ENCODE measurements at places on chromosomes 7 and 10.
A peak's percentile ranks its signal among the peaks of the same experiment; 100 is the strongest.

DNA sequence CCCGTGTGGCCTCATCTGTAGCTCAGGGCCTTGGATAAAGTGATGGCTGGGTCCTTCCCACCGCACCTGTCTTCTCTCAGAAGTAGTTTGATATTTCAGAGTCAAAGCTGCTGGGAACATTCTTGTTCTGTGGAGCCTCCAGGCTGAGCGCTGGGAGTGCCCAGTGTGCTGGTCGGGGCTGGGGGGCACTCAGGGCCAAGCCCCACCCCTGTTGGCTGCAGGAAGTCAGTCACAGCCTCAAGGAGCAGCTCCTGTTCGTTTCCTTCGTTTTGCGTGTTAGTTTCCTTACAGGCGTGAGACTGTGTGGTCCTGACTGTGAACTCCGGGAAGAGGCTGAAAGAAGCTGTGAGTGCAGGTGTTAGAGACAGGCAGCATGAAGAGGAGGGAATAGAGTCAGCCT lies 33.2 kb downstream of the POR start:
- DNase-seq = no peak

GRCh38 chr7:18572154-18572553 lies 76.6 kb downstream of the HDAC9 start:
- no peak for DNase-seq

DNA sequence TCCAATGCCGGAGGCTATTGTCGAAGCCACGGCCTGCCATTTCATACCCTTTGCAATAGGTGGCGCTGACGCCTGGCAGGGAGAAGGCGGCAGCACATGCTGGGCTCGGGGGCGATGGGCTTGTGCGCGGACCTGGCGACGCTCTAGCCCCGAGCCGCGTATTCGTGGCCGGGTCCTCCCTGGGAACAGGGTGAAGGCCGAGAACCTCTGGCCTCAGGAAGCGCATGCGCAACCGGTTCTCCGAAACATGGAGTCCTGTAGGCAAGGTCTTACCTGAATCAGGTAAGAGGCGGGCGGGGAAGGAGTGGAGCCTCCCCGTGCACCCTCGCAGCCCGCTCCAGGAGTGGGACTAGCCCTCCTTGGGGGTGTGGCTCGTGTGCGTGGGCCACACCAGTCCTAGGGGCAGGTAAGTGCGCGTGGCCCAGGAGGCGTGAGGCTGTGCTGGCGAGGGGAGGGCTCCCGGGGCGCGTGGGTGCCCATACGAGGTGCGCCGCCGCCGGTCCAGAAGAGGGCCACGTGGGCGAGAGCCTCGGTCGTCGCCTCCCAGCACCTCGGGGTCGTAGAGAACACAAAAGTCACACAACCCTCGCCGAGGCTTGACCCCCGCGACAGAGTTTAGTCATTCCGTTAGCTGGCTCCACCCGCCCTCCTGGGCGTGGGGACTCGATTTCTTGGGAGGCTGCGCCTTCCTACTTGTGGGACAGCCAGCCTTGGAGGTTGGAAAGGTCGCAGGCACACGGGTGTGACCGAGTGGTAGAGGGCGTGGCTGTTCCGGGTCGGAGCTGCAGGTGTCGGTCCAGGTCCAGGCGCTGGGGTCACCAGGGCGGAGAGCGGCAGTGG lies 5.6 kb upstream of the MEST start:
- peak; percentile 85 for DNase-seq

DNA sequence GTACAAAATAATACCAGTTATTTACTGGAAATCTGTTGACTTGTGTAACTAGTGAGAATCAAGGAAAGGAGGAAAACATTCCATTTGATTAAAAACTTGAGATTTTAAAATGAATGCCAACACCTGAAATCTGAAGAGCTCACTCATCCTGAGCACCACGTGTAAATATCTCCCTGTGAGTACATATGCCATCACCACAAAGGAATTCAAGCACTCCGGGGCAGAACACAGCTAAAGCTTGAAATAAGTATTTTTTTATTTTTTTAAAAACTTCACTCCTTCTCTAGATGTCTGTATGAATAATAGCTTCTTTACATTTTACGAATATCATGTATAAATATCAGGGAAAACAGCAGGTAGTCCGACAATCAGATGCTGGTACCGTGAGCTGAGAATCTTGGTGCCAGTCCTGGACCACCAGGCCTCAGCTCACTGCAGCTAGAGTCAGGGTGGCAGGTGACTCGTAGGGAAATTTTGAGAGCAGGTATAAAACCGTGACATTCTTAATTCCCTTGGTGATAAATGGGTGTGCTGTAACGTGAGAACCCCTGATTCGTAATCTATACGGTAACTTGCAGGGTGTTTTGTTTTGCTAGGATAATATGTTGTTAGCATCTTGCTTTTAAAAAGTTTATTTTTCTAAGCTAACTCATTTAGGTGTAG lies 12.7 kb downstream of the LMTK2 start:
- peak; percentile 79 for DNase-seq

DNA sequence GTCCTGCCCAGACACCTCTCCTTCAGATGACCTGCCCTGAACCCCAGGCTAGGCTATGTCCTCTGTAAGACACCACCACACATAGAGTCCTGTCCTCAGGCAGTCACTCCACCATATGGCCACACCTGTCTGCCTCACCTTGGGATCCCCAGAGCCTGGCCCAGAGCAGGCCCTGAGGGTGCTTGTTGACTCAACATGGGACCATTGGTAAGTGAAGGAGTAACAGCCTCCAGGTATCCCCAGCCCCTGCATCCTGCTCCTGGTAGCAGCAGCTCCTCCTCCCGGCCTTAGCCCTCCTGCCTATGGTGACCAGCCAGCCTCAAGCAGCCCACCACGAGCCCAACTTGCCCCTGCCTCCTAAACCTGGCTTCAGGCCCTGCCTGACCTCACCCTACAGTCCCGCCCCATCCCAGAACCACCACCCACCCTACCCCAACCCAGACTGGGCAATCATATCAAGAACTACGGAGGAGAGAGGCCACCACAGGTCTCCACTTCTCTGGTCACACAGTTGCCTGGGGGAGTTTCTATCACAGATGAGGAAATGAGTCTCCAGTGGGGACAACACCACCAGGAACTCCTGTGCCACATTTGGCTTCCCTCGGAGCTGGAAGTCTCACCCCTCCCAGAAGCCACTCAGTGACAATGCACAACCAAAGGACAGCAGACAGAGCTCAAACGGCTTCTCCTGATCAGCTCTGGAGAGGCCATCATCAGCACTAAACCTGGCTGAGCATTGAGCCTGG lies 136.6 kb downstream of the GRID1 start:
- DNase-seq = no peak

GRCh38 chr10:124739119-124739921 lies 4.9 kb downstream of the FAM53B start:
- no peak for DNase-seq

DNA sequence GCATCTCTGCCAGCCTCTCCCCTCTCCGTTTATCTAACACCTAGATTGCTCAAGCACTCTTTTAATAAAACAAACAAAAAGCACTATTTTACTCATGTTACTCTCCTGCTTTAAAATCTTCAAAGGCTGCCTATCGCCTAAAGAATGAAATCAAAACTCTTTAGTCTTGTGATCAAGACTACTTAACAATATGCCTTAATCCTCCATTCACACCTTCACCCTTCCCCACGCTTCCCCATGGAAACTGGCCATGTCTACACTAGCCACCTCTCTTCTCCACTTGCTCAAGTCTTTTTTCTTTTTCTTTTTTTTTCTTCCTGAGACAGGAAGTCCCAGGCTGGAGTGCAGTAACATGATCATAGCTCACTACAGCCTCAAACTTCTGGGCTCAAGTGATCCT lies 47.8 kb upstream of the TMEM213 start:
- no peak for DNase-seq

DNA sequence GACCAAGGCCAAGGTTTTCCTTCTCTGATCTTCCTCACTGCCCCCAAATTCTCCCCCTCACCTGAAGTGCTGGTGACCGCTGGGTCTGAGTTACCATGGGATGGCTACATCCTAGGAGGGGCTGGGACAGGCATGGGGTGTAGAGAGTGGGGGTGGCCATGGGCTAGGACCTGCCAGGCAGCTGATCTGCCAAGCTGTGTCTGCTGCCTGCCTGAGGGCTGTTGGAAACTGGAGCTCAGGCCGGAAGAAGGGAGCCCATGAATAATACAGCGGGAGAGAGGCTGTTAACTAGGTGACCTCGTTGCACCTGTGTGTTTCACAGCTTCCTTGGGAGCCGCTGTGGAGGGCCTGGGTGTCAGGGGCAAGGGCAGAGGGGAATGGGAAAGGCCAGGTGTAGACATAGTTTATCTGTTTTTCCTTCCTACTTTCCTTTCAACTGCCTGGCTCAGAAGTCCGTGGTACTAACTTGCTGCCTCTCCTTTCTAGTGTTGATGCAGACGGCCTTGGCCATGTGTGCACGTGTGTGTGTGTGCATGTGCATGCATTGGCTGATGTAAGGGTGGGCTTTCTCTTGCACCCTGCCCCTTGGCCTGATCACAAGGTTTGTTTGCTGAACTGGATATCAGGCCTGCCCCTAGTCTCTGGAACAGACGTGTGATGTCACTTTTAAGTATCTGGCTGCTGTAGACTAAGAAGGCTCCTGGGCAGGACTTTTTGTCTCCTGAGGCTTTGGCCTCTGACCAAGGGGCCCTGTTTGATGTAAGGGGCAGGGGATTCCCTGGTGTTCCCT lies 11.9 kb downstream of the CDH23 start:
- DNase-seq = no peak

- no peak for DNase-seq
Measured at GRCh38 chr7:157278167-157278790, 58.5 kb upstream of the DNAJB6 start.

GRCh38 chr10:100741378-100742075 lies 3.9 kb upstream of the PAX2 start:
- DNase-seq = no peak

DNA sequence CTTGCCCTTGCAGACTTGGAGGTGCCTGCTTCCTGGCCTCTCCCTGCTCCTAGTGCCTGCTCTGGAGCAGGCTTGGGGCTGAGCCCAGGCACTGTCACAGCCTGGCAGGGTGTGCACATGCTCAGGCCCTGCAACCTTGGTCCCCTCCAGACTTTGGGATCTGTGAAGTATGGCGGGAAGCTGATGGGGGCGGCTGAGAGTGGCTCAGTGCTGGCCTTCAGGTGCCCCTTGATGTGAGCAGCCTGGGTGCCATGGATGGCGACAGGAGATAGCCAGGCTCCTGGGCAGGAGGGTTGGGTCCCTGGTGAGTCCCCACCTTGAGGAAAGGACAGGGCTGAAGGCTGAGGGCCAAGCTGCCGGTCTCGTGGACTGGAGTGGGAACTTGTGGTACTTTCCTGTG lies 700.4 kb upstream of the KCND2 start:
- DNase-seq = no peak

- DNase-seq = no peak
Measured at GRCh38 chr7:106862317-106863089, 2.6 kb upstream of the PIK3CG start.

DNA sequence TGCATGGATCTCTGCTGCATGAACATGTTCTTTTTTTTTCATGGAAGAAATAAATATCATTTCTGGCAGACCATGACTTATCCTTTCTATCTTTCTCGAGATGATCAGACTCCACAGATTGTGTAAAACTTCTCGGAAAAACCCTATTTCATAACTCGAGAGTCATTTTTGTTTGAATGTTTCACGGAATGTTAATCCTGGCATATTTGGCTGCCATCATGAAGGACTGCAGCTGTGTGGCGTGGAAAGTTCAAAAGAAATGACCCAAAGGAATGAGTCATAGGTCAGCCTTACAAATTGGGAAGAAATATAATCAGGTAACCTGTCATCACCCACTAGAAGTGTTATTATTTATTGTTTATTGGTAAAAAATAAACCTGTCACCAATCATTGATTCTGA lies 566.8 kb downstream of the SDK1 start:
- no peak for DNase-seq

DNA sequence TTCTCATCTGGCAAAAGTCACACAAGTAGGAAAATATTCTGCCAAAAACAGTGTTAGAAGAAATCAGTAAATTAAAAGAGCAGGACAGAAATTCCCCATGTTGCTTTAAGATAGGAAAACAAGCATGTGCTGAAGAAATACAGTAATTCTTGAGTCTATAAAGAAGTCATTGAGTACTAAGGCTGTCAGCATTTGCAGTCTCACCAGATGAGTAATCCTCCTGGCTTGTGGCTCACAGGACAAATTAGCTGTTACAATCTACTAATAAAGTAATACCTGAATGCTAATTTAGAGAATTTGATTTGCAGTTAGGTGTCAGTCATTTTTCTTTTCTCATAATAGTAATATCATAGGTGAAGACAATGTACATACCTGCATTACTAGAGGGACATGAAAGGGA lies 1158.9 kb upstream of the CELF2 start:
- DNase-seq = no peak

DNA sequence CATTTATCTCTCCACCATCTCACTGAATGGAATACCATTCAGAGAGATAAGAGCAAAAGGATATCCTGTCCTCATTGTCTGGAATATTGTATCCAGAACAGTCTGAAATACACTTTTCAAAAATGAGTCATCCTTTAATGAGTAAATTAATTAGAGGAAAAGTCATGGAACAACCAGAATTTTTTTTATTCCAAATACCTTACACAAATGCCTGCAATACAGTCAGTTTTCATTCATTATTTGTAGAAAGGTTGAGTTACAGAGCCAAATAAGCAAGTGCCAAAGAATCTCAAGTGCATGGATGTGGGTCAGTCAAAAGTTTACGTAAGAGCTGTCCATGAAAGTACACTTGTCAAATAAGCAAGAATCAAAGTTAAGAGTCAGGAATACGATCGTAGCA lies 482.6 kb downstream of the IPMK start:
- peak; percentile 75 for DNase-seq

DNA sequence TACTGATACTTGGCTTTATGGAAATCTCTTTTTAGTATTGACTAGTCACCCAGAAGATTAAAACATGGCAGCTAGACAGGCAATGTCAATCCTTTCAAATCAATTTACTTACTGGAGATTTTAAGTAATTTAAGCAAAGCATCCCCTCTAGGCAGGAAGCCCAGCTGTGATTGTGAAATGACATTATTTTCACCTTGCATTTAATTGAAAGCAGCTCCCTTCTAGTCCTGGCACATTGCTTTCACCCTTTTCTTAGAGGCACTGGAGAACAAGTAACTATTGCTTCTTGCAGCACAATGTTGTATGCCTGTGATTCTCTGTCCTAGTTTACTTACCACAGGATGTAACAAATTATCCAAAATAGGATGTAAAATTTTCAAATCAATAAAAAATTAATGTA lies 13.3 kb downstream of the ST7 start:
- no peak for DNase-seq

DNA sequence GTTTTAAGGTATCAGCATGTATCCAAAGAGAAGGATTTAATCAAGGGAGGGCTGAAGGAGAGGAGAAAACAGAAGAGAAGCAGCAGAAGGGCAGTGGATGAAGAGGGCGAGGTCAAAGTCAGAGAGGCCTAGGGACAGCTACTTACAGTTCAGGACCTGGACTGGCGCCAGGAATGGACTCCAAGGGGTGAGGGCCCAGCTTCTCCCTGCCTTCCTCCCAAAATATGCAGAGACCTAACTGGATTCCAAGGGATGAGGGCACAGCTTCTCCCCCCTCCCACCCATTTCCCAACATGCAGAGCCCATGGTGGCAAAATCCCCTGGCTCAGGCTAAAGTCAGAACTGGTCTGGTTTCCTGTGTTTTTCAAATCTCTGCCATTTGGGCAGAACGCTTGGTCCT lies 3.4 kb upstream of the TCF7L2 start:
- no peak for DNase-seq

GRCh38 chr7:90723233-90723632 lies 127.1 kb downstream of the CDK14 start:
- DNase-seq = no peak
